IPS-NIHi11 (cell line): ENCODE measurements at places on chromosomes 6 and 20.

DNA sequence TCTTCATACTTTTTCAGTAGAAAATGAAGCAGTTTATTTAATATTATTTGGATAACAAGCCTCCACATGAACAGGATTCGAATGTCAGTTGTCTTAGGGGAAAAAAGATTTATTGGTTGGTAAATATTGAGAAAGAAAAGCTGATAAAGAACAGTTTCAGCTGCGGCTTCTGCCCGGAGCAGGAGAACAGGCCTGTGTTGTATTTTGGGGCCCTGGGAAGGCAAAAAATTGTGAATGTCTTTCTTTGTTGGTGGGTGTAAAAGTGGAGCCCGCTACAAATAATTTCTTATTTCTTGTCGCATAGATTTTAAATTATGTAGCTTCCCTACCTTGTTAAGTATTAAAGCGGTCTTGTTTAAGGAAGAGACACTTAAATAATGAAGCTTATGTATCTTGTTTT lies 90.5 kb upstream of the PAX1 start:
- no peak for DNase-seq

- no peak for DNase-seq
Observed at GRCh38 chr6:36924778-36925374, 29.7 kb upstream of the PI16 start.

DNA sequence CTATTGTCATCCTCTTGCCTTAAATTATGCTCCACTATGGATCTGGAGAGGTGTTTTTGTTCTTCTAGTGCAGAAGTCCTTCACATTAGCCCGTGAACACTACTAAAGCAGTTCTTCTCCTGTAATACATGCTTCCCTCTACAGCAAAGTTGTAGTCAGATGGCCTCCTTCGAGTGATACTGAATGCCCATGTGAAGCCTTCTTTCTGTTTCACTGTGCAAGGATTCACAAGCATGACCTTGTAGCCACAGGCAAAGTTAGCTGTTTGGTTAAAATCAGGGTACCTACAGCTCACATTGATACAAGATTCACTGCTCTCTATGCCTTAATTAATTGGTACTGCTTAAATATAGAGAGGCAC lies 47.6 kb downstream of the ARHGAP18 start:
- no peak for DNase-seq

GRCh38 chr6:73382462-73383113 lies 12.0 kb upstream of the DDX43 start:
- no peak for DNase-seq

DNA sequence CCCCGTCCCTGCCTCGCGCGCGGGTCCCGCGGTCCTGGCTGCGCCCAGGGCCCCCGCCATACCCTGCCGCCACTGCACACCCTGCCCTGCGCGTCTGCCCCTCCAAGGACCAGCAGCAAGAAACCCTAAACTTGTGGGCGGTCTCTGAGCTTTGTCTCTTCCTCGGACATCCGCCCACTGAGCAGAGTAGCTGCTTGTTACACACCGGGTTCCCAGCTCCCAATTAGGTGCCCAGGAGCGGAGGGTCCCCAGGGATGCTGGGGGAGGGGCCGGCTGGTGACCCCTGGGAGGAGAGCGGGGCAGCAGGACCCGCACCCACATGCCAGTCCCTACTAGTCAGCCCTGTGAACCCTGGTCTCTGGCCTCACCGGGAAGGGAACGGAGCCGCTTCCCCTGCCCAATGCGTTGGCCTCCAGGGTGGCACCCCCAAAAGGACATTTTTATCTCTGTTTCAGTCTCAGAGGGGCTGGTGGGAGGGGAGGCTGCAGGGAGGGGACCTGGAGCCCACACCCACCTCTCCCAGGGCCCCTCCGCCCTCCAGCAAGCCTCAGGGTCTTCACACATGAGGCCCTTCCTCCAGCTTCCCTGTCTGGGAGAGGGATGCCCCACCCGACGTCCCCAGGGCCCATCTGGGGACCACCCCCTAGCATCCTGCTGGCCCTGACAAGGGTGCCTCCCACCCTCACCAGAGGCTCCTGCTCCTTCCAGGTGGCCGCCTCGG lies 10.5 kb downstream of the STMN3 start:
- DNase-seq = peak; percentile 57

- no peak for DNase-seq
Observed at GRCh38 chr6:131210469-131210868, 75.2 kb downstream of the AKAP7 start.

- DNase-seq = no peak
Observed at GRCh38 chr6:132959639-132960326, 145.4 kb downstream of the RPS12 start.

- DNase-seq = no peak
Observed at GRCh38 chr20:13648291-13649228, 9.8 kb upstream of the TASP1 start.

GRCh38 chr20:478949-479429 lies 16.7 kb upstream of the TBC1D20 start:
- peak; percentile 50 for DNase-seq

DNA sequence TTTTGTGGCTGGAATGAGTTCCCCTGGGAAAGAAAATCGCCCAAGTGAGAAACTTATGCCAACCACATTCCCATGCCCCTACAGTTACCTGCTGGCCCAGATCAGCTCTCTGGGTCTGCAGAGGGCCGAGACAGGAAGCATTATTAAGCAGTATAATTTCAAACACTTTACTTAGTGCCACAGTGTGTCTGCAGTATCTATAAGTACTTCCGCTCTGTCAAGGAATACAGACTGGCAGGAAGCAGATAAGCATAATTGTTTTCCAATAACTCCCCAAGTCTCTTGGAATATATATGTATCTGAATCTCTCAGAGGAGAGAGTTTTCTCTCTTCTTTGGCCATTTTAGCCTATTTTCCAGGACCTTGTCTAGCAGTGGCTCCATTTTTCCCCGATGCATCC lies 24.9 kb downstream of the SAYSD1 start:
- DNase-seq = no peak

DNA sequence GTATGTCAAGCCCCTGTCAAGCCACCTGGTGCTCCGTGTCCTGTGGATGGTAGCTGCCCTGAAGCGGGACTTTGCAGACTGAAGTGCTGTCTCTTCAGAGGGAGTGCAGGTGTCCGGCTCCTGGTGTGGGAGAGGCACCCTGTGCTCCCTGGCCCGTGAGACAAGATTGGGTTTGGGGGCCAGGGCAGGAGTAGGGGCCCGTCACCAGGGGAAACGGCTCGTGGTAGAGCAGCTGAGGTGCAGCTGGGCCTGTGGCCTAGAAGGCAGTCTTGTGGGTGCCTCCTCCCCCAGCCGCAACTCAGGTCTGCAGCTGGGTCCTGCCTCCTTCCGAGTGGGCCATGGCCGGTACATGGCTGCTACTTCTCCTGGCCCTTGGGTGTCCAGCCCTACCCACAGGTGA lies at the start of gene PTCRA:
PTCRA (plus strand) TSS at position 322 of the 400 bp plus-strand sequence; CDS start at position 339, 17 bp downstream.
- no peak for DNase-seq

GRCh38 chr20:38001173-38001875 lies 31.9 kb downstream of the TTI1 start:
- no peak for DNase-seq

DNA sequence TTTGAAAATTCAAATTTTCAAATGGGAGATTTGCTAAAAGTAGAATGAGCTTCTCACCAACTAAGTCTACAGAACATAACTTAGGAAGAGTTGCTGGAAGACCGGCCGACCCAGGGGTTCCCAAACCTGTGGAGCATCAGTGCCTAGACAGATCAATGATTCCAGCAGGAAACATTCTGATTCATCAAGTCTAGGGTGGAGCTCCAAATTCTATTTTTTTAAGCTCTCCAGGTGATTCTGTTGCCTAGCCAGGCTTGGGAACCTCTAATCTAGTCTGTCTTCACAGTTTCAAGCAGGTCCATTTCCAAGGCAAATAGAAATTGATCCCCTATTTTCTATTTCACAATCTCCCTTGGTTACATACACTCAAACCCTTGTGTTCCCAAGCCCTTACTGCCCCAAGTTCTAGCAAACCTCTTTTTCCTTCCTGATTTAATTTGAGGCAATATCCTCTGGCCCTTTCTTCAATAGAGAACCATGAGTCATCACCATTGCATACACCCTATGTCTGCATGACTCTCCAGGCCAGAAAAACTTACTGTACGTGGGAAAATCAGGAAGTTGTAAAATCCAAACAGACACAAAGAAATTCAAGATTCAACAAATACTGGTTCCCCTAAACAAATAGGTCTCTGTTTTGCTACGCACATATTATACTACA lies 8.9 kb downstream of the ATXN1 start:
- DNase-seq = no peak

- peak; percentile 91 for DNase-seq
Observed at GRCh38 chr20:1225783-1226654, at the start of gene RAD21L1. TSS of gene RAD21L1 (plus strand) at chr20:1226044. CDS start at chr20:1228454, 2,410 bp downstream.

DNA sequence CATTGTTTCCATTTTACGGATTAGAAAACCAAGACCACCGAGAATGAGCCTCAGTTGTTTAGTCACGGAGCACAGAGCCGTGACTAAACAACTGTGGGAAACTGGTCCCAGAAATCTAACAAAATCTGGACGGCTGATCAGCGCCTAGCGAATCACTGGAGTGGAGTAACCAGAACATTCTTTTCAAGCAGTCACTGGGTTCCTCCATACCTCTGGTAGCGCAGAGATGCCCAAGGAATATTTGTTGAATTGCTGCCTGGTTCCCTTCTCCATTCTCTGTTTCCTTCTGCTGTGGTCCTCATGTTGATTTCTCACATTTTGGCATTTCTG lies 62.0 kb downstream of the GPX5 start:
- DNase-seq = no peak

- DNase-seq = no peak
Observed at GRCh38 chr20:62387219-62387913, 463 bp downstream of the RPS21 start.

DNA sequence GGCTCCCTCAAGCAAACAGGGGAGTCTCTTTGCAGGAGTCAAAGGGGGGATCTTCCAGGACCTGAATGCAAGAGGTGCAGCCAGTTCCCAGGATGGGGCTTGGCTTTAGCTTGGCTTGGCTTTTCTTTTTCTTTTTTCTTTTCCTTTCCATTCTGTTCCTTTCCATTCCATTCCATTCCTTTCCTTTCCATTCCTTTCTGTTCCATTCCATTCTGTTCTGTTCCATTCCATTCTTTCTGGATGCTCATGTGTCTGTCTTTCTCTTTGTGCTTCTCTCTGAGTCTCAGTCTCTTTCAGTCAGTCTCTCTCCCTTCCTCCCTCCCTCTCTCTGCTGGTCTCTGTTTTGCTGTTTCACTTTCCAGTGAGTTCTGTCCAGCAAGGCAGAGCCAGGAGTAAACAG lies 163.3 kb downstream of the PHACTR3 start:
- DNase-seq = no peak

- DNase-seq = no peak
Observed at GRCh38 chr6:88835210-88835609, 128.2 kb downstream of the RNGTT start.

- no peak for DNase-seq
Observed at GRCh38 chr6:154933181-154933827, 61.8 kb upstream of the TIAM2 start.

DNA sequence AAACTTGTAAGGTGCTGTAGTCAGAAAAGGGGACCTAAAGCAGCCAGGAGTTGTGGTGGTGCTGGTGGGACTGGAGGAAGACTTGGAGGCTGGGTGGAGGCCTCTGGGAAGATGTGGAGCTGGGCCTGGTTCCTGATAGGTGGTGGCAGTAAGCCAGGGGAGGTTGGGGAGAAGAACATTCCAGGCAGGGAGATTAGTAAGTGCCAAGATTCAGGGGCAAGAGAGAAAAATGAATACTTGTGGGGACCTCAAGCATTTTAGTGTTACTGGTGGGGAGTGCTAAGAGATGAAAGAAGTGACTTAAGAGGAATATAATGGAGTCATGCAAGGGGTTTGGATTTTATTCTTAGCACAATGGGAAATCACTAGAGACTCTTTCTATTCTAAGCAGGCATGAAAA lies 79.0 kb upstream of the B3GAT2 start:
- DNase-seq = no peak
